ENCODE measurements at places on chromosomes 6 and 20.

- DNase-seq: no peak
These were observed 49.9 kb downstream of the STK4 start for GRCh38 chr20:45016089-45016671.

DNA sequence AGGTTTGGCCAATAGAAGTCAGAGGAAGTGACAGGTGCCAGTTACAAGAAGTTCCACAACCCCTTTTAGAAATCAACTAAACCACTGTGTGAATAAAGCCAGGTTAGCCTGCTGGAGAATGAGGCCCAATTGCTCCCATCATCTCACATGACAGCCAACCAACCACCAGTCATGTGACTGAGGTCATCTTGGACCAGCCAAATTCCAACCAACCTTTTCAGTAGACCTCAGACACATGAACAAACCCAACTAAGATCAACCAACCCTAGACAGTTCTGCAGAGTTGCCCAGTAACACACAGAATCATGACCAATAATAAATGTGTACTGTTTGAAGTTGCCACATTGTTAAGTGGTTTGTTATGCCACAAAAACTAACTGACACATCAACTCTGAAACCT lies 44.6 kb upstream of the GGTLC1 start:
- DNase-seq: no peak

GRCh38 chr6:53426667-53427270 lies 78.0 kb upstream of the ELOVL5 start:
- no peak for DNase-seq

DNA sequence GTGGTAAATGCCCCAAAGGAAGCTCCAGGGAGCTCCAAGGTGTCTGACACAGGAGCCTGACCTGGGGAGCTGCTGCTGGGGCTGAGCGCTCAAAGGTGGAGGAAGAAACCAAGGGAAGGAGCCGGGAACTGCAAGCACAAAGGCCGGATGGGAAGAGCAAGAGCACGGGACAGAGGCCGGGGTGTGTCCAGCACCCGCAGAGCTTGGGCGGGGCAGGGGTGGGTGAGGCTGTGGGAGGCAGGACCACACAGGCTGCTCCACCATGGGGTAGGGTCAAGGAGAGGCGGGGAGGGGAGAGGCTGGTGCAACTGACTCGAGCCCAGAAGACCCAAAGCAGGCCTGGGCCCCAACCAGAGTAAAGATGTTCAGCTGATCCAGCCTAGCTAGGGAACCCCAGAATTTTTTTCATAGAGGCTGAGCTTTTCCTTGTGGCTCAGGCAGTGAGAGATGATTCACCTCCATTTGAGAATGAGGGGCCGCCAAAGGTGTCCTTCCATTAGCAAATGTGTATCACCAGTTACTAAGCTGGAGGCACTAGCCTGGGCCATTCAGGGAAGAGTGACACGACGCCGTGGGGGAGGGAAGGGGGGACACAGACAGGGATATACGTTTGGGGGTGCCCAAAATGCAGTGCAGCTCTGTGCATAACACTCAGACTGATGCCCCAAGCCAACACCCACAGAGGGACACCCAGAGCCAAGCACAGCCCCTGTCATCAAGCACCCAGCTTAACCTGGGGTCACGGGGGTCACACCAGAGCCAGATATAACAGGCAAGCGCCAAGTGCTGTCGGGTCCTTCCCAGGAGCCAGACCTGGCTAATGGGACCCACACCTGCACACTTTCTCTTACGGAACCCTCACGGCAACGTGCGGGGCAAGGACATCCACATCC lies 21.3 kb upstream of the TLDC2 start:
- DNase-seq: no peak

GRCh38 chr6:109253366-109253765 lies 128.9 kb downstream of the CD164 start:
- DNase-seq: no peak

DNA sequence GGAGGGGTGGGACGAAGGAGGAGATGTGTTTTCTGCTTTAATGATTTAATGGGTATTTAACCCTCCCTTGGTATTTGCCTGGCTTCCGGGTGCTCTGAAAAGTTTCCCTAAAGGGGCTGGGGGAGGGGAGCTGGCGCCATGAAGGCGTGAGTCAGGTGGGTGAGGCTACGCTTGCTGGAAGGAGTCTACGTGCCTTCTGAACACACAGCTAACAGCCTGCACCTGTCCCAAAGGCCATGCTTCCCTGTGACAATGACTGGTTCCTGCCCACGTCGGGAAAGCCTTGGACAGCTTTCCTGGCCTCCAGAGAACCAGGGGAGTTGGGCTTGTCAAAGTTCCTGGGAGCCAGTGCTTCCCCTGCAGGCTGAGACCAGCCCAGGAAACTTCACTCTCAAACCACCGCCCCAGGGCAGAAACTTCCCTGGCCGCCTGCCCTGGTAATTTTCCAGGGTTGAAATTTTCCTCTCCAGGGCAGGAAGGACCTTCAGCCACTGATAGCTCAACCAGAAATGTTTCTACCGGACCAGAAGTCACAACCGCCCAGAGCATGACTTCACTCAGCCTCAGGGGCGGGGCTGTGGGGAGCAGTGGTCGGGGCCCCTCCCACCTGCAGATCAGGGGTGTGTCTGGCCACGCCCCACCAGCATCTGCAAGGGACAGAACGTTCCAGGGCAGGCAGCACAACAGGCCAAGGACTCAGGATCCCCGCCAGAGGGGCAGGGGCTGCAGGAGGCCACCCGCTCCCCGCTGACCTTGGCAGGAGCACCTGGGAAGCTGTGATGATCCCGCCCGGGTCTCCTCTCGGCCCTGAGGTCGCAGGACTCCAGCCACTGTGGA lies 18.6 kb upstream of the SLCO4A1 start:
- DNase-seq: no peak

DNA sequence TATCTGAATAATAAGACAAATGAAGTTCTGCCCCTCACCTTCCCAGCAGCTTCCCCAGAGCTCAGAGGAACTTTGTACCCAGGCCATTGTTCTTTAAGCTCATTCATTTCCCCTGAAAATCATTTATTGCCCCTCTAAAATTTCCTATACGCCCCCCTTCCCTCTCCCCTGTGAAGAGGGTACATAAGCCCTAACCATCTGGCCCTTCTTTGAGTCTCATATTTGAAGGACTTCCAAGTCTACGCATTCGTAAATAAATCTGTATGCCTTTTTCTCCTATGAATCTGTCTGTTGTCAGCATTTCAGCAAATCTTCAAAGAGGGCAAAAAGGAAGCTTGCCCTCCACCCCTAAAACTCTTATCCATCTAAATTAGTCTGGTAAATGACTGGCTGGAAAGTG lies 73.1 kb upstream of the DST start:
- no peak for DNase-seq

DNA sequence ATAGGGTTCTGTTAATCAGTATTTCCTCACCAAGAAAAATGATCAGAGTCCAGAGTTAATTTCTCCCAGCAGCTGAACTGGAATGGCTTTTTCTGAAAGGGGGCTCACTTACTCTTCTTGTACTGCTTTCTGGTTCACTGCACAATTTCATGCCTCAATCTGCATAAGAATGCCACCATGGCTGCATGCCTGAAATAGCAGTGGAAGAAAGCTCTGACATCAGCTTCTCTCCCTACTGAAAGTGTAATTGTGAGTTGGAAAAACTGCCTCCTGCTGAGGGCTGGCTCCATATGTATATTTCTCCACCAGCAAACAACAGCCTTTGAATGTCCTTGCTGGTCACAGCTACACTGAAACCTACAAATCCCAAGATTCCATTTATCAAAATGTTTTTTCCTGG lies 1027.2 kb upstream of the GJE1 start:
- peak; percentile 60 for DNase-seq

- DNase-seq: no peak
These were observed 158.4 kb downstream of the ANKRD60 start for GRCh38 chr20:58069796-58070663.

DNA sequence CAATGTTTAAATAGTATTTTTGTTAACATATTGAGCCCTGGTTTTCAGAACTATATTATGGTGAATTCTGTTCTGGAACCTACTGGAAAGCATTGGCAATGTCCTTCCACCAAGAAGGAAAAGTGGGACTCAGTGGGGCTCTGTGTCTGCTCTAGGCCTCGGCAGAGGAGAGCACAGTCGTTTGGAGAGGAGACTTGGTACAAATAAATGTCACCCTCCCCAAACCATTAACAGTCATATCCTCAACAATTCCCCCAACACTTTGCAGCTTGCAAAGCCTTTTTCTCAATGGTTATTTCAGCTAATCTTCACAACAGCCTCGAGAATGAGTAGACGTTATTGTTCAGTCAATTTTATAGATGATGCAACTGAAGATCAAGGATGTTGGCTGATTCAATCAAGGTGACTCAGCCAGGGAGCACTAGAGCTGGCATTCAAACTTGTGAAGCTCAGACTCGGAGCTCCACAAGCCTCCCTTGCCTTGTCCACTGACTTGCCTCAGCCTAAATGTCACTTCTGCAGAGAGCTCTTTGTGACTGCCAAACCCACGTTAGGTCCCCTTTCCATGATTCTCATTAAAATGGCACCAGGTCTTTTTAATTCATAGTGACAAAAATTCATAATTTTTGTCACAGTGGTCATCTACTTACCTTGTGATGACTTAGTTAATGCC lies 60.6 kb downstream of the TOX2 start:
- no peak for DNase-seq

GRCh38 chr6:169847901-169848311 lies 96.5 kb downstream of the ERMARD start:
- DNase-seq: no peak

DNA sequence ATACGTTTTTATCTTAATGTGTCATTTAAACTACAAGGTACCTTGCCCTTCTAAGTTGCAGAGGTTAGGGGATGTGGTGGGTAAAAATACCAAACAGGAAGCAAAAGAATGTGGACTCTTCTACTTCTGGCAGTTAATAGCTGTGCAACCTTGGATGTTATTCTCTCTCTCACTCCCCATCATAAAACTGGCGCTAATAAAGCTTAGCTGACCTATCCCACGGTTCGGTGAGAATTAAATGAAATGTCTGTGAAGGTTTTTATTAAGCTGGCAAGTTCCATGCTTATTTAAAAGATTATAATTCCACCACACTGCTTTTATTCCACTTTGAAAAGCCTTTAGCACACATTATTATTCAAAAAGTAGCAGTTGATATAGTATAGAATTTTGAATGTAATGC lies 127.8 kb upstream of the SLC22A23 start:
- no peak for DNase-seq

GRCh38 chr20:58718121-58718563 lies 25.5 kb downstream of the NPEPL1 start:
- DNase-seq: no peak

- no peak for DNase-seq
These were observed 126.2 kb downstream of the PTPRK start for GRCh38 chr6:128394167-128394566.

- DNase-seq: no peak
These were observed 4.0 kb downstream of the HIVEP2 start for GRCh38 chr6:142941018-142941417.

- no peak for DNase-seq
These were observed 100.9 kb downstream of the RNF144B start for GRCh38 chr6:18488004-18488403.

Measured in spinal cord (tissue), 10 donors.